Uterus (tissue), 4 donors: ENCODE measurements at places on chromosomes 1 and 21.
A peak's percentile ranks its signal among the peaks of the same experiment; 100 is the strongest.

GRCh38 chr1:208111646-208112190, 132.5 kb downstream of the PLXNA2 start:
- H3K36me3 ChIP-seq: no peaks in the 10 kb centered on the region
- no peaks in the 10 kb centered on the region for H3K27me3 ChIP-seq
- H3K4me1 ChIP-seq: no peaks in the 10 kb centered on the region
- H3K27ac ChIP-seq: no peak overlapping the region
- no peak overlapping the region for H3K4me3 ChIP-seq

GRCh38 chr1:221648201-221648600, 93.7 kb downstream of the DUSP10 start:
- no peak overlapping the region for H3K4me3 ChIP-seq
- H3K36me3 ChIP-seq: no peaks in the 10 kb centered on the region
- no peak overlapping the region for H3K27ac ChIP-seq
- DNase-seq: no peak
- no peaks in the 10 kb centered on the region for H3K4me1 ChIP-seq

- no peak overlapping the region for H3K27ac ChIP-seq
- DNase-seq: no peak
- H3K27me3 ChIP-seq: no peaks in the 10 kb centered on the region
- H3K4me3 ChIP-seq: no peak overlapping the region
- H3K36me3 ChIP-seq: no peaks in the 10 kb centered on the region
Observed at GRCh38 chr1:207968521-207969009, 57.6 kb upstream of the CD34 start.

GRCh38 chr1:45297666-45298356, 28.9 kb upstream of the HPDL start:
- H3K27me3 ChIP-seq: no peaks in the 10 kb centered on the region
- H3K27ac ChIP-seq: no peak overlapping the region
- H3K36me3 ChIP-seq: no peaks in the 10 kb centered on the region
- H3K4me3 ChIP-seq: no peak overlapping the region
- no peaks in the 10 kb centered on the region for H3K4me1 ChIP-seq
- DNase-seq: no peak

- H3K4me1 ChIP-seq: no peaks in the 10 kb centered on the region
- H3K27ac ChIP-seq: no peak overlapping the region
- no peaks in the 10 kb centered on the region for H3K36me3 ChIP-seq
- H3K4me3 ChIP-seq: no peak overlapping the region
Observed at GRCh38 chr1:36006941-36007500, 76.1 kb downstream of the AGO3 start.

GRCh38 chr1:80202118-80202517, 1195.6 kb upstream of the ADGRL4 start:
- H3K27me3 ChIP-seq: no peaks in the 10 kb centered on the region
- DNase-seq: no peak
- H3K27ac ChIP-seq: no peak overlapping the region
- no peaks in the 10 kb centered on the region for H3K4me1 ChIP-seq
- no peak overlapping the region for H3K4me3 ChIP-seq

DNA sequence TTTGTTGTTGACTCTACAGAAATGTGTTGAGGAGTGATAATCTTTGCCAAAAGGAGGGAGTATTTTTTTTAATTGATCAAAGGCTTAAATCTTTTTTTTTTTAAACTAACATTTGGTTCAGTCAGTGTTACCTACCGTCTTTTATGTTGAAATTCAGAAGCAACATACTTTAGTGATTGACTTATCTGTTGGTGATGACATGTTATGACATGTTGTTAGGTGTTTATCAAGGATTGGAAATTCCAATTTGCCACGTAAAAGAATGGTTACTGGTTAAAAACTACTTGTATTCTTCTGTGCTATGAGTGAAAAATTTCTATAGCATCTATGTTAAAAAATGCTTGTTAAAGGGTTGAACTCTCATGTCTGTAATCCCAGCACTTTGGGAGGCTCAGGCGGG, 61.2 kb downstream of the DNM3 start:
- no peaks in the 10 kb centered on the region for H3K27me3 ChIP-seq
- no peaks in the 10 kb centered on the region for H3K36me3 ChIP-seq
- no peak for DNase-seq
- no peaks in the 10 kb centered on the region for H3K4me1 ChIP-seq
- H3K27ac ChIP-seq: peak overlapping the region; percentile 23
- H3K4me3 ChIP-seq: no peak overlapping the region

DNA sequence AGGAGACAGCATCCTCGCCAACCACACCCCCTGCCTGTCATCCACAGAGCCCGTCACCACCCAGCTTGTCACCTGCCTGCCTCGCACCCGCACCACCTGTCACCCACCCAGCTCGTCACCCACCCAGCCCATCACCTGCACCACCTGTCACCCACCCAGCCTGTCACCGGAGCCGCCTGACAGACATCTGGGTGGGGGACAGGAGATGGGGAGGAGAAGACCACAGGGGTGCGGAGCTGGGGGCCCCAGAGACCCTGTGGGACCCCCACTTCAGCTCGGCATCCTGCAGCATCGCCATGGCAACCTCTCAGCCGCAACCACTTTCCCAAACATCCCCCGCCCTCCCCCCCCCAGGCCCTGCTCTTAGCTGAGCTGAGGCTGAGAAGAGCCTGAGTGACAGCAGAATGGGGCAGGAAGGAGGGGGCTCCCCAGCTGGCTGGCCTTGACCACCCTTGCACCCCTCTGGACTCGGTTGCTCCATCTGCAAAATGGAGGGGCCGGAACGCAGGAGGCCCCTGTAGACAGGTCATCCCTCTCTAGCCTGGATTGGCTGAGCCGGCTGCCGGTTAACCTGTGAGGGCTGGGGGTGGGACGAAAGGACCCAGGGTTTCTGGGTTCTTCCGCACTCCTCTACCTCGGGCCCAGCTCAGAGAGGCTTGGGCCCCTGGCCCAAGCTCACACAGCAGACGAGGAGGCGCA, 11.6 kb downstream of the AHDC1 start:
- H3K4me1 ChIP-seq: peaks cover 19% of the 10 kb centered on the region
- no peak overlapping the region for H3K4me3 ChIP-seq
- H3K27ac ChIP-seq: peak overlapping the region; percentile 92
- peak; percentile 33 for DNase-seq
- H3K36me3 ChIP-seq: no peaks in the 10 kb centered on the region
- H3K27me3 ChIP-seq: no peaks in the 10 kb centered on the region

DNA sequence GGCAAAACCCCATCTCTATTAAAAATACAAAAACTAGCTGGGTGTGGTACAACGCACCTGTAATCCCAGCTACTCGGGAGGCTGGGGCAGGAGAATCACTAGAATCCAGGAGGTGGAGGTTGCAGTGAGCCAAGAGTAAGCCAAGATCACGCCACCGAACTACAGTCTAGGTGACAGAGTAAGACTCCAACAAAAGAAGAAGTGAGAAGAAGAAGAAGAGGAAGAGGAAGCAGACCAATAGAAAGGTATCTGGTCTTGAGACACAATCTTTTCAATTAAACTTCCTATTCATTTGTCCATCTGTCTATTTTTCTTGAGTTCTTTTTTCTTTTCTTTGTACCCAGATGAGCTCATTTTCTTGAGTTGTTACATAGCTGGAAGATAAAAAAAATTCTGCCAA, 55.7 kb upstream of the ACADM start:
- no peaks in the 10 kb centered on the region for H3K4me1 ChIP-seq
- DNase-seq: no peak

- no peak for DNase-seq
- H3K4me3 ChIP-seq: no peak overlapping the region
- peaks cover 24% of the 10 kb centered on the region for H3K4me1 ChIP-seq
- H3K27ac ChIP-seq: no peak overlapping the region
- no peaks in the 10 kb centered on the region for H3K36me3 ChIP-seq
- H3K27me3 ChIP-seq: no peaks in the 10 kb centered on the region
Observed at GRCh38 chr1:15957221-15958095, 18.4 kb downstream of the ZBTB17 start.

DNA sequence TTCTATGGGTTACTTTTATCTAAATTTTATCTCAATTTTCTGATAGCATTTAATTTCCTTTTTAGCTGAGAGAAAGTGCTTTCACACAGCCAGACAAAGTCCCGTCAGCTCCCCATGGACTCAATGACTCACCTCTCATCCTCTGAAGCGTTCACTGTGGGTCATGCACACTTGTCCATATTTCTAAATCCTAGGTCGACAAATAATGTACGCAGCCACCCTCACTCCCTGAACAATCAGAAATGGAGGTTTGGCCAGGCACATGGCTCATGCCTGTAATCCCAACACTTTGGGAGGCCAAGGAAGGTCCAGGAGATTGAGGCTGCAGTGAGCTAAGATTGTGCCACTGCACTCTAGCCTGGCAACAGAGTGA, 42.4 kb upstream of the COA6 start:
- no peaks in the 10 kb centered on the region for H3K27me3 ChIP-seq
- H3K4me1 ChIP-seq: no peaks in the 10 kb centered on the region
- no peak for DNase-seq
- no peaks in the 10 kb centered on the region for H3K36me3 ChIP-seq
- H3K27ac ChIP-seq: no peak overlapping the region

- no peak overlapping the region for H3K27ac ChIP-seq
- no peaks in the 10 kb centered on the region for H3K4me1 ChIP-seq
- H3K36me3 ChIP-seq: no peaks in the 10 kb centered on the region
- no peak overlapping the region for H3K4me3 ChIP-seq
- H3K27me3 ChIP-seq: no peaks in the 10 kb centered on the region
- DNase-seq: no peak
Observed at GRCh38 chr1:22861764-22862440, 110.8 kb downstream of the LACTBL1 start.

DNA sequence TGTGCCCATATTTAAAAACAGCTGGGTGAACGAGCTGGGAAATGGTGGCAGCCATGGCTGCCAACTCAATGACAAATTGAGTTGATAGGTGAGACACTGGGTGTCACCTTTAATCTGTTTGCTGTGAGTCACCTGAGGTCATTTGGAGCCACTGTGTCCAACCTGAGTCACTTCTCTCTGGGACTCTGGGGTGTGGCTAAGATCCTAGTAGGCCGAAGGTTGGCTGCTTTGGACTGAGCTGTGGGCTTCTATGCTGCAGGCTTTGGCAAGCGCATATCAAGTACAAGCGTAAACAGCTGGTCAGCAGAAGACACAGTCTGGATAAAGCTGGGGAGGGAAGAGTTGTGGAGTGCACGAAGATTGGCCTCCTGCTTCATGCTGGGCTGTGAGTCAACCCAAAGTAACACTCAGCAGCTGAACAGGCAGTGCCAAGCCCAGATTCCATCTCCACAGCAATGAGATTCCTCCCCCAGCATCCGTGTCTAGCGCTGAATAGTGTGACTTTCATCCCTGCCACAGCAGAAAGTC, 24.0 kb downstream of the TEX35 start:
- no peak overlapping the region for H3K4me3 ChIP-seq
- H3K36me3 ChIP-seq: no peaks in the 10 kb centered on the region
- no peaks in the 10 kb centered on the region for H3K27me3 ChIP-seq
- no peak overlapping the region for H3K27ac ChIP-seq

DNA sequence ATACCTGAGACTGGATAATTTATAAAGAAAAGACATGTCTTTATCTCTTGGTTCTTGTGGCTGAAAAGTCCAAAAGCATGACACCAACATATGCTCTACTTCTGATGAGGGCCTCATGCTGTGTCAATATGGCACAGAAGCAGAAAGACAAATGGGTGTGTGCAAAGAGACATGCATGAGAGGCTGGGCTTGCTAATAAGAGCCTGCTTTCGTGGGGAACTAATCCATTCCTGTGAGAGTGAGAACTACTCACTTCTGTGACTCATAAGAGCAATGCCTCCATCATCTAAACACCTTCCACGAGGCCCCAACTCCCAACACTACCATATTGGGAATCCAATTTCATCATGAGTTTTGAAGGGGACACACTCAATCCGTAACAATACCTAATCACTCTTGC, 340.0 kb upstream of the DUSP10 start:
- no peaks in the 10 kb centered on the region for H3K4me1 ChIP-seq
- H3K36me3 ChIP-seq: no peaks in the 10 kb centered on the region
- H3K27me3 ChIP-seq: no peaks in the 10 kb centered on the region
- H3K27ac ChIP-seq: no peak overlapping the region
- no peak overlapping the region for H3K4me3 ChIP-seq

- no peaks in the 10 kb centered on the region for H3K4me1 ChIP-seq
- H3K27me3 ChIP-seq: no peaks in the 10 kb centered on the region
- H3K36me3 ChIP-seq: no peaks in the 10 kb centered on the region
- H3K4me3 ChIP-seq: no peak overlapping the region
- no peak overlapping the region for H3K27ac ChIP-seq
Observed at GRCh38 chr1:34290831-34291230, 114.1 kb downstream of the C1orf94 start.

DNA sequence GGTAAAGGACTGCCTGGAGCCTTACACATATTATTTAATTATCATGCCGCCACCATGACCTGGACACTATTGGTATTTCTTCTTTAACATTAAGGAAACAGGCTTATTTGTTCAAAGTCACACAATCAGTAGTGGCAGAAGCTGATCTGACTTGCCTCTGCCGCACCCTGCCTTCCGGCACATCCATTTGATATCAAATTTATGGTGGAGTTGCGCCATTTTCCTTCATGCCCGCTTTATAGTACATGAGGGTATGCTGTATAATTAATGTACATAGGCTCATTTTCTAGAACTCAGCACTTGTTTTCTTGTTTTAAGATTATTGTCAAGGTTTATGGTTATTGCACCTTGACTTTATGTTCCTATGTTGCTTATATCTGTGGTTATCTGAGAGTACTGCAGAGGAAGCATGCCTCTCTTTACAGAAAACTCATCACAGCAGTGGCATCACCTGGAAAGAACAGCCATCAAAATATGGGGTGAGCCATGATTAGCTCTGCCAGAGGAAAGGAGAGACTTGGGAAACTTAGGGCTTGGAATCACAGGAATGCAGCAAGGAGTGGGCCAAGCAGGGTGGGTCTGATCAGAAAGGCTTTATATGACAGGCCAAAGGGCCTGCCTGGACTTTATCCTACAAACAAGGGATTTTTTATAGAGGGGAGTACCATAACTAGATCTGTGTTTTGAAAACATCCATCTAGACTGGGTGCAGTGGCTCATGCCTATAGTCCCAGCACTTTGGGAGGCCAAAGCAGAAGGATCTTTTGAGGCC, 72.2 kb upstream of the GJB5 start:
- H3K4me1 ChIP-seq: no peaks in the 10 kb centered on the region
- no peaks in the 10 kb centered on the region for H3K36me3 ChIP-seq
- no peak overlapping the region for H3K27ac ChIP-seq
- no peak overlapping the region for H3K4me3 ChIP-seq
- H3K27me3 ChIP-seq: no peaks in the 10 kb centered on the region
- no peak for DNase-seq

DNA sequence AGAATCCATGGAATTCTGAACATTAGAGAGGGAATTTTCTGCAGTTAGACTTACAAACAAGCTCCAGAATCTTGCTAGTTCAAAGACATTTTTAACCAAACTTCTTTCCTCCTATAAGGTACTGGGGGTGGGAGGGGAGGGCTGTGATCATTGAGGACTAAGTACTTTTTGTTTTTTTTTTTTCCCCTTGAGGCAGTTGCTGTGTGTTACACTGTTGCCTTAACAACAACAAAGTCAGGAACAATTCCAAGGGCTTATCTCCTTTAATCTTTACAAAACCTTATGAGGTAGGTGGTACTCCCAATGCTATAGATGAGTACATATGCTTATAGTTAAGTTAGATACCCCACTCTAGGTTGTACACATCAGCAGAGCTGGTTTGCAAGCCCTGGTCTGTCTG, 62.9 kb downstream of the PPP1R12B start:
- no peaks in the 10 kb centered on the region for H3K27me3 ChIP-seq
- H3K36me3 ChIP-seq: no peaks in the 10 kb centered on the region
- H3K4me1 ChIP-seq: no peaks in the 10 kb centered on the region
- no peak for DNase-seq

GRCh38 chr1:182650678-182651338, 33.6 kb downstream of the RGS8 start:
- no peak overlapping the region for H3K4me3 ChIP-seq
- no peak overlapping the region for H3K27ac ChIP-seq
- no peak for DNase-seq
- H3K36me3 ChIP-seq: no peaks in the 10 kb centered on the region
- H3K4me1 ChIP-seq: no peaks in the 10 kb centered on the region
